ENCODE measurements at places on chromosomes 5 and 9.

- no peak for DNase-seq
Measured at GRCh38 chr9:84397822-84398221, 57.3 kb upstream of the SLC28A3 start.

GRCh38 chr9:134648701-134649530, 7.3 kb downstream of the COL5A1 start:
- DNase-seq: peak; percentile 43

DNA sequence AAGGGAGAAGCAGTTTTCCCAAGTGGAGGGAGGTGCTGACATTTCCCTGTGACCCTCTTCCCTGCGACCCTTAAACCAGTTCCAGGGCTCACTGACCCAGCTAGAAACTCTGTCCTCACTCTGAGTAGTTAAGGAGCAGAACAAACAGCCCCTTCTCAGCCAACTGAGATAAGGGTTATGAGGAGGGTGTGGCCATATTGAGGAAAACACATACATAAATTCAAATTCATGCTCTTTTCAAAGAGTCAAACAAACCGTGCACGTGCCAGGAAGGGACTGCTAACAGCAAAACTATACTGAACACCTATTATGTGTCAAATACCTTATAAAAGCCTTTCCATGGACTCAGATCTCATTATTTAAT, 4.9 kb upstream of the AKNA start:
- DNase-seq: no peak

- peak; percentile 35 for DNase-seq
Measured at GRCh38 chr5:103178167-103178566, 58.1 kb downstream of the PPIP5K2 start.

GRCh38 chr5:179534431-179534830, 15.9 kb upstream of the RUFY1 start:
- DNase-seq: no peak

GRCh38 chr5:178545176-178545575, 45.0 kb downstream of the COL23A1 start:
- no peak for DNase-seq

DNA sequence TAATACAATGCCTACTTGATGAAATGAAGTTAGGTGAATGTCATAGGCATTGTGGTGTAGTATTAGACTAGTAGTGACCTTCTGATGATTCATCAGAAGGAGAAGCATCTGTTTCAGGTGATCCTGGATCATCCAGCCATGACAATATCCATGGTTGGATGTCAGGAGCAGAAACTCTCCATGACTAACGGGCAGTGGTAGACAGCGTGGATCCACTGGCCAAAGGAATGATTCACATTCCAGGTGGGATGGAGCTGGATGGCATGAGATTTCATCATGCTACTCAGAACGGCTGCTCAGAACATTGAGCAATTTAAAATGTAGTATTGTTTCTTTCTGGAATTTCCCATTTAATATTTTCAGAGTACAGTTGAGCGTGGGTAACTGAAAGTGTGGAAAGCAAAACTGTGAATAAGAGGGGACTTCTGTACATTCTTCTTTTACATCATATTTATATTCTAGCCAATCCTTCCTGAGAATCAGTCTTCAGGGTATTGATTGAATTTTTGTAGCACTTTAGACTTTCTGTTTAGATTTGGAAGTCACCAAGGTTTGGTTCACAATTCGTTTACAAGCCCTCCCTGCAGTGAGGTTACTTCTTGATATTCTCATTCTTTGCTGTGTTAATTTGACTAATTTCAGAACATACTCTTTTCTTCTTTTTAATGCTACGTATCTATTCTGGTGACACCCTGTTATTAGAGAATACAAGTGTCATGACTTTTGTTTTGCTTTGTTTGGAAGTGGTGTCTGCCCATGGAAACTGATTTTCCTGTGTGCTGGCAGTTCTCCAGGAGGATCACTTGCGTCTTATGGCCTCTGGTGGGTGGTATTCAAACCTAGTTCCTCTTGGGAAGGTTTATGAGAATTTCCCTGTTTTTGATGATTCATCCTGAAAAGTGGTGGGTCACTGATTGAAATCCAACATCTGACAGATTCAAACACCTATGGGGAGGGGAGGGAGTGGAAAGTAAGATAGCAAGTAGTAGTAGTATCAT, 12.2 kb upstream of the CLINT1 start:
- DNase-seq: no peak

- DNase-seq: no peak
Measured at GRCh38 chr9:100120286-100120685, 21.2 kb downstream of the INVS start.

- no peak for DNase-seq
Measured at GRCh38 chr9:2764353-2764752, 47.0 kb downstream of the KCNV2 start.

DNA sequence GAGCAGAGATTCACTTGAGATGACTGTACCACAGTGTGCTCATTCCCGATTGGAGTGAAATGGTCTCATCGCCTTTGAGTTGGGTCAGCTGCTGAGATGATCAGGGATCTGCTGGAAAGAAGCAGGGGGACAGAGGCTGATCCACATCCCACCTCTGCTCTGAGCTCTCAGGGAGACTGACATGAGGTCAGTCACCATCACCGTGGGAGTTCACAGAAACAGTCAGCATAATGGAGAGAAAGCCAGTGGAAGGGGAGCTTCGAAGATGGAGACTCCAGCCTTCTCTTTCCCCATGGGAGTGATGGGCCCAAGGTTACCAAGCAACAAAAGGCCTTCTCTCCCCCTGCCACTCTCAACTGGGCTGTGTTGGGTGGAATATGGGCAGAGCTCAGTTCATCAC, 276.4 kb downstream of the CDK5RAP2 start:
- DNase-seq: no peak

DNA sequence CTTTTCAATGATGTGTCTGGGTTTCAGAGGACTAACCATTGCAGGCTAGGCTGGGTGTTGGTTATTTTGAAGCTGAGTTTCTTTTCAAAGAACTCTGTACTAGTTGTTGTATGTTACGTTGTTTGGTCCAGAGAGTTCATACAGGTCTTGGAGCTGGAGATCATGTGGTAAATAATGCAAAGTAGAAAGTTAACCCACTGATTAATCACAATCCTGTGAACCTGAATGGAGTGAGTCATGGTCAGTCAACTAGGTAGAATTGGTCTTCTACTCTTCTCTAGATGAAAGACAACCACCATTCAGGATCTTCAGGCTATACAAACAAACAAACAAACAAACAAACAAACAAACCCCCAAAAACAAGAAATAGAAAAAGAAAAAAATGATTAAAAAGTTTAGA, 388.9 kb upstream of the ACTBL2 start:
- DNase-seq: no peak

DNA sequence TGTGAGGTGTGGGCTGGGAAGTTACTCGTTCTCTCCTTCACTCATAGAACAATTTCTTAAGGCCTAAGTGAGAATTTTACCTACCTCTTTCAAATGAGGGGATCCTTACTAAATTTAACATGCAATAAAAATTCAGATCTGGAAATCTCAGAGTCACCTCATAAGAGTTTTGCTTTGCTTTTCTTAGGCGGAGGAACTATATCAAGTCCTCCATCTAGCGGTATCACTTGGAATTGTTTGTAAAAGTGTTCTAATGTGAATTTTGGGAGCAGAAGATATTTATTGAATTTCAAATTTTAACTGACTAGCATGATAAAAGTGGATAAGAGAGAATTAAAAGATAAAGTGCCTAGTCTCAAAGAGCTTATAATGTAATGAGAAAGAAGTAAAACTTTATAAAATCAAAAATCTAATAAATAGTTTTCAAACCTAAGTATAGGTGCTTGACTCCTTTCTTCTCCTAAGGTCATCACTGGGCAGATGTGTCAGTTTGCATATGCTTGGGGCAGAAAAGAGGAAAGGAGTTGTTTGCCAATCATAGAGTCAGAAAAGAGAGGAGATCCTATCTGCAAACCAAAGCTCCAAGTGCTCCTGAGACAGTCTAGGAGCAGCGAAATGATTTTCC, 145.7 kb upstream of the DAB2 start:
- DNase-seq: peak; percentile 52

GRCh38 chr9:114164191-114164794, 9.0 kb downstream of the COL27A1 start:
- no peak for DNase-seq

DNA sequence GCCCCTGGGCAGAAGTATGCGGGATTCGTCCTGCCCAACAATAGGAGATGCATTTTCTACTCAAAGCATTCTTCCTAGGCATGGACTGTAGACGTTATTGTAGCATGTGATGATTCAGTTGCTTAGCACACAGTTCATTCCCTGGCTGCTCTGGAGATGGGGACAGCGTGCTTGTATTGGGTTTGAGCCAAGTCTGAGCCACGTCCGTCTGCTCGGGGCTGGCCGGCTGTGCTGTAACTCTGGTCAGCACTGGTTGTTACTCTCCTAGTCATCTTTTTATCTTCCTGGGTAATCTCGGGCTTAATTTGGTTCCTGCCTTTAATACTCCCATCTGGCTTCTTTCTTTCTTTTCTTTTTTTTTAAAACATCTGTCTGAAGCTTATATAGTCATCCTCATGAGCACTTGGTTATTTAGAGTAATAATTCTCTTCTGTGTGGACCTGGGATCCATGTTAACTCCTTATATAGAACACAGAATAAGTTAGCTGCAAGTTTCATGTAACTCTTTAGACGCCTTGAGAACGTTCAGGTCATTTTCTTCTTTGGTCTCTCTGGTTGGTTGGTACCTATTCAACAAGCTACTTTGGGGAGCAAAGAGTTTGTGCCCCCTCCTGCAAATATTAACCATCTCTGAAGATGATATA, 118.8 kb upstream of the RPS23 start:
- DNase-seq: no peak

DNA sequence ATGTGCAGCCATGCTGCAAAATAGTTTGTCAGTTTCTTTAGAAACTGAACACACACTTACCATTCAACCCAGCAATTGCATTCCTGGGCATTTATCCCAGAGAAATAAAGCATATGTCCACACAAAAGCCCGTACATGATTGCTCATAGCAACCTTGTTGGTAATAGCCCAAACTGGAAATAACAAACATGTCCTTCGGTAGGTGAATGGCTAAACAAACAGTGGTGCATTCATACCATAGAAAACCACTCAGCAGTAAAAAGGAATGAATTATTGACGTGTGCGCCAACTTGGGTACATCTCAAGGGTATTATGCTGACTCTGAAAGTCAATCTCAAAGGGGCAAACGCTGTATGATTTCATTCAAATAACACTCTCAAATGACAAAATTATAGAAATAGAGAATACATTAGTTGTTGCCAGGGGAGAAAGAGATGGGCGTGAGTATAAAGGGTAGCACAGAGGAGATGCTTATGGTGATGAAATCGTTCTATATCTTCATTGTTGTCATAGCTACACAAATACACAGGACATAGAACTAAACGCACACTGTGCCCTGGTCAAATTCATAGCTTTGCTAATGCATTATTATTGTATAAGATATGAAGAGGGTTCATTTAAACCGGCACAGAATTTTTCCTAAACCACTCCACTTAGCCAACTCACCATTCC, 58.2 kb downstream of the DRD1 start:
- no peak for DNase-seq

- peak; percentile 21 for DNase-seq
Measured at GRCh38 chr9:134698587-134699342, 57.2 kb downstream of the COL5A1 start.

DNA sequence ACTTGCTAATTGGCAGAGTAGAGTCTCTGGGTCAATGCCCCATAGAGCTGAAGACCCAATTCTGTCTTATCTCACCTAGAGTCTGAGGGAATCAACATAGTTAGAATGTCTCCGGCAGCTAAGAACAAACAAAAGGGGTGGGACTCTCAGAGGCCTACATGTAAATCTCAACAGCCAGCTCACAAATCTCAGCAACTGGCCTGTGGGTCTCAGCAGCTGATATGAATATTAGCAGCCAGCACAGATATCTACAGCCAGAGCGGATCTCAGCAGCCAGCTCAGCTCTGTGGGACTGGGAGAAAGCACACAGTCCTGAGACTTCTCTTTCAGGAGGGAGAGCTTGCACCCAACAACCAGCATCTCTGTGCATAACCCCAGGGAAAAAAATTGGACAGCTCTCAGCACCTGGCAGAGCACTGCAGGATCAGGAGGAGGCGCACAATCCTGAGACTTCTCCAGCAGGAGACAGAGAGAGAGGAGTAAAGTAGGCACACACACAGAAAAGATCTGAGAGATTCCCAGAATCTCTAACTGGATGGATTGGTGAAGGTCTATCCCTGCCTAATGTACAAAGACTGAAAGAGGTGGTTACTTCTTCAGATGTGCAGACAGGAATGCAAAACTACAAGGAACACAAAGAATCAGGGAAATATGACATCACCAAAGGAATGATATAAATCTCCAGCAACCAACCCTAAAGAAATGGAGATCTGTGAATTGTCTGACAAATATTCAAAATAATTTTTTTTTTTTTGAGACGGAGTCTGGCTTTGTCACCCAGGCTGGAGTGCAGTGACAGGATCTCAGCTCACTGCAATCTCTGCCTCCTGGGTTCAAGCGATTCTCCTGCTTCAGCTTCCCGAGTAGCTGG, 29.2 kb downstream of the KLF4 start:
- DNase-seq: no peak

- DNase-seq: no peak
Measured at GRCh38 chr9:27280860-27281259, 16.1 kb downstream of the EQTN start.

- DNase-seq: no peak
Measured at GRCh38 chr5:128965011-128965637, at the start of gene SLC27A6. Gene SLC27A6, plus strand, starts transcription at chr5:128965488. Its CDS starts 650 bp downstream, at chr5:128966138.

- DNase-seq: no peak
Measured at GRCh38 chr9:16824545-16825330, 45.7 kb downstream of the BNC2 start.

DNA sequence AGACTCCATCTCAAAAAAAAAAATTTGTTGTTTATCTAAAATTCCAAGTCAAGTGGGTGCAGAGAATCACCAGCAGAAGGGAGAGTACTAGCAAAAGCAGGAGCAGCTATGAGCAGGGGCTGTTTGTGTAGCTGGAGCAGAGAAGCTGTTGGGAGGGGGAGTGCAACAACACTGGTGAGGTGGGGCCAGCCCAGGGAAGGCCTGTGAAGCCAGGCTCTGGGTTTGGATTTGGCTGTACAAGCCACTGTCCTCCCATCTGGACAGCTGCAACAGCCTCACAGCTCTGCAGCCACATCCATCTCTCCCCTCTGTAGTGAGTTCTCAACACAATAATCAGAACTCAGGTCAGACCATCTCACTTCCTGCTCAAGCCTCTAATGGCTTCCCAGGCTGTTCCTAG, 59.4 kb downstream of the TMOD1 start:
- DNase-seq: no peak

DNA sequence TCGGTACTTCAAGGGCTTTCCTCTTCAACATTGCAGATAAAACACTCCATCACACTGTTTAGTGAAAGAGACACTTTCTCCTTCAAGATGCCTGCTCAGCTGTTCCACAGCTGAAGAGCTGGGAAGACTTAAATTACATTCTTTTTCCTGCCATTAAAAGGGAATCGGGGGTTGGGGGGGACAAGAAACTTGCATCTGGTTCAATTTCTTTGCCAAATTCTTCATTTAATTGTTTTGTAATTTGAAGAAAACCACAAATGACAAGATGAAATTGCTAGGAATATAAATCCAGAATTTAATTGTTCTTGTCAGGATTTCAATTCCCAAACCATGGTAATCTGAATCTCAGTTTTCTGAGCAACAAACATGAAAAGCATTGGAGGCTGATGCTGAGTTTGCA, 478.3 kb downstream of the EBF1 start:
- DNase-seq: no peak

GRCh38 chr9:91812191-91812590, 137.8 kb downstream of the ROR2 start:
- no peak for DNase-seq

All from SW 1271 (cell line).